Liver (tissue), 10 donors: ENCODE measurements at places on chromosomes 6 and 20. TPM values are rescaled to one million over a fixed set of nuclear protein-coding genes. Genes with fewer than 3 reads are reported as not detected.

The EFCAB8 gene
- total RNA-seq, result 0.25 TPM

The OPN5 gene
- not detected for total RNA-seq

The COL21A1 gene
- 0.50 TPM for total RNA-seq

The ZSCAN16 gene
- total RNA-seq, result 1.5 TPM

The RIN2 gene
- total RNA-seq, result 16.6 TPM

The DPPA5 gene
- total RNA-seq, result not detected

The WFDC2 gene
- total RNA-seq, result not detected

The CLPSL1 gene
- not detected for total RNA-seq

The KIAA1586 gene
- total RNA-seq, result 5.3 TPM

The TAGAP gene
- total RNA-seq, result 2.0 TPM

The NOX3 gene
- total RNA-seq, result not detected

The KCTD20 gene
- 45.2 TPM for total RNA-seq

The CUTA gene
- total RNA-seq, result 46.0 TPM

The BPIFB4 gene
- total RNA-seq, result not detected

The SERPINB6 gene
- total RNA-seq, result 31.2 TPM

The XKR7 gene
- under 0.01 TPM for total RNA-seq

The LY6G6C gene
- total RNA-seq, result not detected

The TRIM15 gene
- total RNA-seq, result 1.6 TPM

The PPP1R14C gene
- not detected for total RNA-seq

The C20orf202 gene
- total RNA-seq, result 0.42 TPM

The C6orf141 gene
- 0.84 TPM for total RNA-seq

The NKX2-2 gene
- not detected for total RNA-seq

The HLA-C gene
- 249 TPM for total RNA-seq

The SYCP2 gene
- total RNA-seq, result 0.84 TPM

The DLK2 gene
- not detected for total RNA-seq

The TSPO2 gene
- total RNA-seq, result 0.25 TPM

The DSP gene
- total RNA-seq, result 41.2 TPM

The SCAND1 gene
- total RNA-seq, result 44.2 TPM

The SLC17A3 gene
- 13.6 TPM for total RNA-seq

The GHRH gene
- total RNA-seq, result not detected

The CLVS2 gene
- not detected for total RNA-seq

The TTK gene
- under 0.01 TPM for total RNA-seq

The SULF2 gene
- 11.4 TPM for total RNA-seq
